IPS-NIHi11 (cell line): ENCODE measurements at places on chromosomes 11 and 22.

DNA sequence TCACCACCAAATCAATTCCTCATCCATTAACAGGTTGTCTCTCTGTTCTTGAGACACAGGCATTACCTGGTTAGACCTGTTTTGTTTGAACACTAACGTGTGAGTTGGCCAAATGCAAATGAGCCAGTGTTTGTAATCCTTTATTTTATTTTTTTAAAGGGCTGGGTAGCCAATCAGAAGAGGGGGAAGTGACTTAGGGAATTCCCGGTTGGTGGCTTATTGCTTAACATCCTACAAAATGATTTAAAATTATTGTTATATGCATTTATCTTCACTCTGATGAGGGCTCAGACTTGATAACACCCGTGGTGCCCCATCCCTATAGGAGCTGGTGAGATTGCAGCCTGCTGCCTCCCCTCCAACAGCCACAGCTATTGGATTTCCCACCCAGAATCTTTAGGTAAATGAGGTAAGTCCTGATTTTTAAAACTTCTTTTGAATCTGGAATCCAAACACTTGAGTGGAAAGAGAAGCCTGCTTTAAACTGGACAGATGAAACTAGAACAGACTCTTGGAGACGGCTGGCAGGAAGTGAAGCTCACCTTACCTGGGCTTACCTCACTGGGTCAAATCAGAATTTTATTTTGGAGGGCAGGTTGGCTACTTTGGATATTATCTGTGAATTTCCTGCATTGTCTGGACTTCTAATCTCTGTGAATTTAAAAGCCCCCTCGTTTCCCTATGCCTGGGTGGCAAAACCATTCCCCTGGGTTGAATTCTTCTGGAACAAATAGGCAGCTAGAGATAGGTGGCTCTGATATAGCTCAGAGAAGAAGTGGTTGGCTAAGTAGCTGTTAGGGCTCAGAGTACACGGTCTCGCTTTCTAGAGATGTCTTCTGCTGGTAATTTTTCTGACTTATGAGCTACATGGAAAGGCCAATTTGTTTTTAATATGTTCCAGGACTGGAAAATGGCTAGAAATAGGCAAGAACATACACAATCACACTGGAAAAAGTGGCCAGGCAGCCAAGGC lies at the start of gene EHF:
EHF (plus strand) TSS at position 274 of the 973 bp plus-strand sequence. CDS start 21,538 bp downstream, outside the sequence.
- no peak for DNase-seq

- DNase-seq = no peak
Observed at GRCh38 chr22:46863794-46864193, 101.3 kb downstream of the TBC1D22A start.

- no peak for DNase-seq
Observed at GRCh38 chr11:90855531-90855930, 632.7 kb upstream of the CHORDC1 start.

- no peak for DNase-seq
Observed at GRCh38 chr11:30393012-30393411, 70.1 kb downstream of the ARL14EP start.

DNA sequence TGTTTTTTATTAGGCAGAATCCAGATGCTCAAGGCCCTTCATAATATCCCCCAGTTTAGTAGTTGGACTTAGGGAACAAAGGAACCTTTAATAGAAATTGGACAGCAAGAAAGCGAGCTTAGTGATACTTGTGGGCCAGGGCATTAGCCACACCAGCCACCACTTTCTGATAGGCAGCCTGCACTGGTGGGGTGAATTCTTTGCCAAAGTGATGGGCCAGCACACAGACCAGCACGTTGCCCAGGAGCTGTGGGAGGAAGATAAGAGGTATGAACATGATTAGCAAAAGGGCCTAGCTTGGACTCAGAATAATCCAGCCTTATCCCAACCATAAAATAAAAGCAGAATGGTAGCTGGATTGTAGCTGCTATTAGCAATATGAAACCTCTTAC lies 1.4 kb downstream of the HBB start:
- DNase-seq = no peak

- no peak for DNase-seq
Observed at GRCh38 chr11:72586321-72587090, 87.7 kb downstream of the PDE2A start.

DNA sequence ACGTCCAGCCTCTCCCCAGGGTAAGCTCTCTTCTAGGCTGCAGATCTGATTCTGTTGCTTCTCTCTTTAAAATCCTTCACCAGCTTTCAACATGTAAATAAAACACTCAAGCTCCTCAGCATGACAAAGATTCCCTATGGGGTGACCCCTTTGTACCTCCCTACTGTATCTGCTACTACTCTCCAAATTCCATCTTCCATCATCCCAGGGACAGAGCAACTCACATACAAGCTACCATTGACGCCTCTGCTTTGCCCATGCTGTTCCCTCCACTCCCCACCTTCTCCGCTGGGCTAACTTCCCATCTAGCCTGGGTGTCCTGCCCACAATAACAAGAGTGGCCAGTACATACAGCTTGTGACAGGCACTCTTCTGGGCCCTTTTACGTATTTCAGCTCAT lies 207.5 kb upstream of the ZBED5 start:
- DNase-seq = peak; percentile 47

GRCh38 chr22:21038405-21038804 lies 6.0 kb upstream of the SLC7A4 start:
- no peak for DNase-seq

GRCh38 chr11:57403802-57404147 lies 13.3 kb upstream of the PRG2 start:
- no peak for DNase-seq

DNA sequence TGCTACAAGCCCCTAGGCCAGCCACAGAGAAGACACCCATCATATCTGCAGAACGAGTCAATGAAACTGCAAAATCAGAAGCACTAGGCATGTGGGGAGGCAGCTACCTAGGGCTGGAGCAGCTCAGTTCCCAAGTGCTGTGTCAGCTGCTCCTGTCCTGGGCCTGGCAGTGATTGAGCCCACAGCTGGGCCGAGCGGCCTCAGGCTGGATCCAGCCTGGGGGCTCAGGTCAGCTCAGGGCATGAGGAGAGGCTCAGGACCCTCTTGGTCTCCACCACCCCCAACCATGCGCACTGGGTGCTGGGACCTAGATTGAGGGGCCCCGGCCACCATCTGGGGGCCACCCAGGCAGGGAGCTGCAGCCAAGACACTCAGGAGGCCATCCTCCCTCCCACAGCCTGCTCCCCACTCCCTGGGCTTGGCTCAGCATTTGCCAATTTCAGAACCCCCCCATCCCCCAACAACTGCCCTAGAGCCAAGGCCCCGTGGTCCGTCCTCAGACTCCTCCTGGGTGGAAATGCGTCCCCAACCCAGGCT lies 2.4 kb upstream of the TNNT3 start:
- no peak for DNase-seq

- DNase-seq = peak; percentile 14
Observed at GRCh38 chr11:85525686-85526085, 101.5 kb downstream of the DLG2 start.

DNA sequence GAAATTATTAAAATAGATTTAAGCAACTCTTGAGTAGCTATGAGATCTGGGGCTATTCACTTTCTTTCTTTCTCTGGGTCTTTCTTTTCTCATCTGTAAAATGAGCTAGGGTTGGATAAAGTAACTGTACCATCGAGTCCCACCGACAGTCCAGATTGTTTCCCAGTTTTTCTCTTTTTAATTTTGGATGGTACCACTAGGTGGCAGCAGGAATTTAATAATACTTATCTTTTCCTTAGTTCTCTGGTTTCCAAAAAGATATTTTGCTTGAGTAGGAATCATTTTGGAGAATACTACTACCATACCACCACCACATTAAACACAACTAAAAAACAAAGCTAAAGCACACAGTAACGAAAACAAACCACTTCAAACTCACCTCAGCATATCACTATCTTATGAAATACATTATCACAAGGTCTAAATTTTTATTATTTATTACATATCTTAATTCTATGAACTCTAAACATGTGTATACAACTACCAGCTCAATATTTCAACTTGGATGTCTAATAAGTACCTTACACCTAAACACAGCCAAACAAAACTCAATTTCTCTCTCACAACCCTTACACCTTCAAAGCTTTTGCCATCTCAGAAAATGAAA lies 584.0 kb downstream of the KCNA4 start:
- peak; percentile 30 for DNase-seq

- no peak for DNase-seq
Observed at GRCh38 chr11:119382101-119382500, 611 bp upstream of the USP2 start.

DNA sequence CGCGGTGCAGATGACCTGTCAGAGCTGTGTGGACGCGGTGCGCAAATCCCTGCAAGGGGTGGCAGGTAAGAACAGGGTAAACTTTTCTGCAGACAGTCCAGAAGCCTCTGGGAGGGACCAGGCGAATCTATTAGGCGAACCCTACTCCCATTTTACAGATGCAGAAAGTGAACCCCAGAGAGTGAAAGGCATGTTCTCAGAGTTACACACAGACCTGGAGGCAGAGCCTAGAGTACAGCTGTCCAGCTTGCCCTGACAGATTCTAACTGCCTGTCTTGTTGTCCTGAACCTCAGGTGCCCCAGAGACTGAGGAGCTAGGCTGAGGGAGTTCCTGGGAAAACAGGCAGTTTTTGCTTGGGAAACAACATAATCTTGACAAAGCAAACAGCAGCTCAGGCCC lies 665 bp downstream of the CCS start:
- no peak for DNase-seq

- DNase-seq = no peak
Observed at GRCh38 chr11:32081129-32081641, 9.7 kb upstream of the RCN1 start.

DNA sequence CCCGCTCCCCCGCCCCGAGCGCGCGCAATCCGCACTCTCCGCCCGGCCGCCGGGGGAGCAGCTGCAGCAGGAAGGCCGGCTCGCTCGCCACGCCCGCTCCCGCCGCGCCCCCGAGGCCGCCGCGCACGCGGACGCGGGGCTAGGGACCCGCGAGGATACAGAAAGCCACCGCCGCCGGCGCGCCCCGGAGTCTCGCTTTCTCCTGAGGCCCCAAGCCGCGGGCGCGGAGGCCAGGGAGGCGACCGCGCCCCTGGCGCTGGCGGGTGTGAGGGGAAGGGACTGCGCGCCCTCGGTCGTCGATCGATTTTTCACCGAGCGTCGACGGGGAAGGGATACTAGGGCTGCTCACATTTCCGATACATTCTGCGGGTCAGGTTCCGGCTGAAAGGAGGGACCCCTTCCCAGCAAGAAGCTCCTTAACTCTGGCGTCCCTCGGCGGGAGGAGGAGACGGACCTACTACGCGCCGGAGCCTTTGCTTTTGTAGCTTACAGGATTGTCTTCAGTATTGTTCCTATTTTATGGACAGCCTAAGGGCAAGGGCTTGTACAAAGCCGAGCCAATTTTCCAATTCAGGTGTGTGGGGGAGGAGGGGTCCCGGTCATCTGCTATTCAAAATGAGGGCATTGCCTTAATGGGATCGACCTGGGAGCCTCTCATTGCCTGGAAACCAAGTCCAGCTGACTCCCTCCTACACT lies 416 bp upstream of the GAB2 start:
- peak; percentile 91 for DNase-seq

GRCh38 chr11:3021125-3021524 lies 29.0 kb upstream of the NAP1L4 start:
- peak; percentile 82 for DNase-seq

DNA sequence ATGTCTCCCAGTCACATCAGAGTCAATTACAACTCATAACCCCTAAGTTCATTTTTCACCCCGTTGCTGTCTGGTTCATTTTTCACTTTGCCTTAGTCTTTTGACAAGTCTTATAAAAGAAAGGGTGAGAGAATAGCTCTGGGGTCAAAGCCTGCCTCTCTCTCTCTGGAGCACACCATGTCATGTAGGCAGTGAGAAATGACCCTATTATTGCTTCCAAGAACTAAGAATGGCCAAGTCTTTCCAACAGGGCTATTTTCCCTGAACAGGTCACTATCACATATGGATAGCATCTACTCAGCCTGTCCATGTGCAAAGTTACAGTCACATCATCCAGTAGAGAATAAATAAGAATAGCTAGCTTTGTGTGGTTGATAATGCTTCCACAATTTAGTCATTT lies 655.5 kb upstream of the LRRC4C start:
- DNase-seq = no peak

GRCh38 chr22:45516923-45517675 lies 14.4 kb downstream of the FBLN1 start:
- peak; percentile 34 for DNase-seq

DNA sequence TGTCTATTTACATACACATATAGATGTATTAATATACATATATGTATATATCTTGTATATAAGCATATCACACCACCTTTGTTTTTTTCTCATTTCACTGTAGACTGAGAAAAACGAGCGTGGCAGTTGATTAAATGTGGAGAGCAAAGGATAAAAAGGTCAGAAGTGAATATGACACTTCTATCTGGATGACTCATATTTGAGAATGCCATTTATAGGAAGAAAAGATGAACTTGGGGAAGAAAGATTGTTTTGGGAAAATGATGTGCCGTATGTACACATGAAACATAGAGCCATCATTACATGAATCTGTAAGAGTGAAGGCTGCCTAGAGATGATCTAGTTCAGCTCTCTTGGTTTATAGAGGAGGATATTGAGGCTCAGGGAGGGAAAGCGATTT lies 28.7 kb downstream of the AMOTL1 start:
- DNase-seq = no peak

DNA sequence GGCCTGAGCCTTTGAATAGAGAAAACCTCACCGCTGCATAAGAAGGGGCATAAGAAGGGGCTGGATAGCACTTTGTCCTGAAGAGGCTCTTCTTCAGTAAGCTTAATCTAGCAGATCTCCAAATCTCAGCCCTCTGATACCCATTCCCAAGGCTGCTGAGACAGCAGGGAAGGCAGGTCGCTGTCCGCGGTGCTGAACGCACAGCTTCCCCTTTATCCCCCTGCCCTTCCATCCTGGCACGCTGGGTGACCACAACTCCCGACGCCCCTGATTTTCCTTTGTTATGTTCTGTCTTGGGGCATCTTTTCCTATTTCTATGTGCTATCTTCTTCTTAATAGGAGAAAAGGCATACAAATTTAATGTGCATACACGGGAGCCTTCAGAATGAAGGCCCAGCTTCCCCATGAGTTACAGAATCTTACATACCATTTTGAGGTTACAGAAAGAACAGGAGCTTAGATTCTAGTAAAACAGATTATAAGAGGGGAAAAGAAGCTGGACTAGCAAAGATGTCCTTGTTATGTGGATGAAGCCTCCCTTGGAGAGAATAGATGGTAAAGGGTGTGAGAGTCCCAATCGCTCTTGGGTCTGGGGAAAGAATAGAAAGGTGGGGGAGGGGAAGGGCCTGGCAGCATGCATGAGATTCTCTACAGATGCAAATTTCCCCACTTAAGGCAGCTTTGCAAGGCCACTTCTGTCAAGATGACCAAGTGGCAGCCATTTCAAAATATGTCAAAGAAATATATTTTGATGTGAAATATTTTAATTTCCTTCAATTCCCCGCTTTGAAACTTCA lies 5.7 kb upstream of the SULT4A1 start:
- peak; percentile 83 for DNase-seq

- no peak for DNase-seq
Observed at GRCh38 chr11:69071956-69072355, 23.2 kb downstream of the TPCN2 start.
